GM23248 (cell line): ENCODE measurements at places on chromosomes 2 and 18. TPM values are rescaled to one million over a fixed set of nuclear protein-coding genes. Genes with fewer than 3 reads are reported as not detected.

- DNase-seq, result no peak
Observed at GRCh38 chr2:79446313-79446712, 66.5 kb upstream of the CTNNA2 start.

DNA sequence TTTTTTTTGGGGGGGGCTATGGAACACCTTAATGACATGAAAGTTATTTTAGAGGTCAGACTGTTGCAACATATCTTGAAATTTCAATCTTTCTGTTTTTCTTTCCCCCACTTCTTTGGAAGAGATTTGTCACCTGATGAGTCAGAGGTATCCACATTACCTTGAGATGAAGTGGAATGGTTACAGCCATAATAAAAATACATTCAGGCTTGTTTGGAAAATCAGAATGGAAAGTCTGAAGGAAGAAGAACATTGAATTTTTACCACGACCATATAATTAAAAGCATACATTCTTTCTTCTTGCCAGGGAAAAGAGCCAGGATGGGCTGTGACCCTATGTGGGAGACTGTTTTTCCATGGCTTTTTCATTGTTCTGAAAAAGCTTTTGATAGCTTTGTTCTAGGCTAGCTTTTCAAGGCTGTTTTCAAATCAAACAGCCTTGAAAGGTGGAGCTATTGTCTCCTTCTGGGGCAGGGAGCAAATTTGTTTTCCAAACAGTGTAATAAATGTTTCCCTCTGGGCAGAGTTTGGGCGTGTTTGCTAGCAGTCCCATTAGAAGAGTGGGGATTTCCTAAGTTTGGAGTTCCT lies 2.3 kb upstream of the GTF3C3 start:
- DNase-seq, result peak; percentile 69

- DNase-seq, result peak; percentile 86
Observed at GRCh38 chr2:138395565-138396306, 105.8 kb upstream of the SPOPL start.

GRCh38 chr2:236088368-236089057 lies 79.7 kb downstream of the GBX2 start:
- DNase-seq, result peak; percentile 32

TFCP2L1 gene
- not detected in 2 replicates for polyA plus RNA-seq

LONRF2 gene
- not detected in 2 replicates for polyA plus RNA-seq
